ENCODE measurements at places on chromosomes 6 and 20.

- peak; percentile 45 for DNase-seq
Measured at GRCh38 chr20:32902456-32903420, 44.0 kb downstream of the EFCAB8 start.

- DNase-seq, result no peak
Measured at GRCh38 chr20:20167698-20168097, 115.4 kb downstream of the CFAP61 start.

DNA sequence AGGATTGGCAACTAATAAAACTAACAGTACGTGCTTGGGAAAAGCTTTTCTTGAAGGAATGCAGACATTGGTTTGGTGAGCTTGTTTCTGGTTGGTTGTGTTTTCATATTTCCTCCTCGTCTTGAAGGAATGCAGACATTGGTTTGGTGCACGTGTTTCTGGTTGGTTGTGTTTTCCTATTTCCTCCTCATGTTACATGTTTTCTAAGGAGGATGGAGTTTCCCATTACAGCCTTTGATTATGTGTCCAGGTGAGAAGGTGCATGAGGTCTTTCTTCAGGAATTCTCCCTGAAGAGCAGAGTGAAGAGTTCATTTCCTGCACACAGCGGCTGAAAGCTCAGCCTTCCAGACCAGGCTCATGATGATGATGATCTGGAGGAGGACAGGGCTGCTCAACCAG is 190.6 kb downstream of the SMOC2 start:
- DNase-seq, result no peak

DNA sequence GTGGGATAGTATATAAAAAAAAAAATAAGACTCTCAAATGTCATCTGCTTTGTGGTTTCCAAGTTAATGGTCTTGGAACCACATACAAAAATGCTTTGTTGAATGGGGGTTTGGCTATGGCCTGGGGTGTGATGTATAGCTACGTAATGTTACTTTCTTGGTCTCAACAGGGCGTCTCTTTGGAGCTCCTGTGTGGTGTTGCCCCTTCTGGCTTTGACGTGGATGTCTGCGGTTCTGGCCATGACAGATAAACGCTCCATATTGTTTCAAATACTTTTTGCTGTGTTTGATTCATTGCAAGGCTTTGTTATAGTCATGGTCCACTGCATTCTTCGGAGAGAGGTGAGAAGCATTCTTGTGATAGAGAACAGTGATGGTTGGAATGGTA is 457.7 kb downstream of the LMBRD1 start:
- DNase-seq, result peak; percentile 17
